Stimulated activated CD4-positive, alpha-beta T cell treated with anti-CD3 and anti-CD28 coated beads, Interleukin-1b, Interleukin-23, amount 100 ng/mL, for 1 hour (primary cell): ENCODE measurements at places on chromosomes 4 and X.

DNA sequence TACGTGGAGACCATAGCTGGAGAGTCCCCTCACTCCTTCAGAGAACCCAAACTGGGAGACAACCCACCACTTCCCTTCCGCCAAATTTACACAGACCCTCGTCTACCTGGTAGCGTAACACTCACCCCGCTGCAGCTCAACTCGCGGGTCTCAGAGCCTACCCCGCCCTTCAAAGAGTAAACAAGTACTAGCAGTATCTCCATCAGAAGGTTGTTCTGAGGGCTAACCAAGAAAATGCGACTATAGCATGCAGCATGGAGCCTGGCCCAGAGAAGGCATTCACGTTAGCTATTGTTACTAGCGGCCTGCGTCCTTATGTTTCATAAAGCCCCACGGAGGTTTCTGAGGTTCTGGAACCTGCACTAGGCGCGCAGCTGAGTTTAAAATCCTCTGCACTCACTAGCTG is 531 bp upstream of the MANBA start:
- DNase-seq, result no peak

GRCh38 chrX:20046223-20046622 is 55.4 kb upstream of the BCLAF3 start:
- DNase-seq, result no peak

DNA sequence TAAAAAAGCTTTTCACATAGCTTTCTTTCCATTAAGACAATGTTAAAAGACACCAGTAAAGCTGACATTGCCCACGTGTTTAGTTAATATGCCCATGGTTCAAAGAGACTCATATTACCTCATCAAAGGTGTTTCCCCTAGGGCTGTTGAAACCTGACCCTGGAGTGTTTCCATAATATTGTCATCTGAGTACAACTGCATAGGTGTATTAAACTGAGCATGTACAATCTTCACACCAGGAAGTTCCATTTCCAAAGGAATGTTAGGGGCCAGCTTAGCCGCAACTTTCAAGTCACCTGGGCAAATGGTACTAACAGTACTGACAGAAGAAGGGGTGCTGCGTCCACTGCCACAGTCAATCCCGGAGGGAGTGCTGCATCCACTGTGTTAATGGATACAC is 27.1 kb downstream of the PDLIM3 start:
- DNase-seq, result no peak

DNA sequence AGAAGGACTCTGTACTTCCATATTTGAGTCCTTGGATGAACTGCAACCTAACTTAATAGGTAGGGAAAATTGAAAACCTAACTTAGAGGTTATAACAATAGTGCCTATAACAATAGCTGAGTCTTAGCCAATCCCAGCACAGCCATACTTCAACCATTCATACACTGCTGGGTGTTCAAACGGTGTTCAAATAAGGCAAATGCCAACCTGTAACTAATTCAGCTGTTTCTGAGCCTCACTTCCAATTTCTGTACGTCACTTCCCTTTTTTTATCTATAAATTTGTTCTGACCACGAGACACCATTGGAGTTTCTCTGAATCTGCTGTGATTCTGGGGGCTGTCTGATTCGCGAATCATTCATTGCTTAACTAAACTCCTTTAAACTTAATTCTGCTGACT is 9.6 kb upstream of the GRSF1 start:
- DNase-seq, result no peak

DNA sequence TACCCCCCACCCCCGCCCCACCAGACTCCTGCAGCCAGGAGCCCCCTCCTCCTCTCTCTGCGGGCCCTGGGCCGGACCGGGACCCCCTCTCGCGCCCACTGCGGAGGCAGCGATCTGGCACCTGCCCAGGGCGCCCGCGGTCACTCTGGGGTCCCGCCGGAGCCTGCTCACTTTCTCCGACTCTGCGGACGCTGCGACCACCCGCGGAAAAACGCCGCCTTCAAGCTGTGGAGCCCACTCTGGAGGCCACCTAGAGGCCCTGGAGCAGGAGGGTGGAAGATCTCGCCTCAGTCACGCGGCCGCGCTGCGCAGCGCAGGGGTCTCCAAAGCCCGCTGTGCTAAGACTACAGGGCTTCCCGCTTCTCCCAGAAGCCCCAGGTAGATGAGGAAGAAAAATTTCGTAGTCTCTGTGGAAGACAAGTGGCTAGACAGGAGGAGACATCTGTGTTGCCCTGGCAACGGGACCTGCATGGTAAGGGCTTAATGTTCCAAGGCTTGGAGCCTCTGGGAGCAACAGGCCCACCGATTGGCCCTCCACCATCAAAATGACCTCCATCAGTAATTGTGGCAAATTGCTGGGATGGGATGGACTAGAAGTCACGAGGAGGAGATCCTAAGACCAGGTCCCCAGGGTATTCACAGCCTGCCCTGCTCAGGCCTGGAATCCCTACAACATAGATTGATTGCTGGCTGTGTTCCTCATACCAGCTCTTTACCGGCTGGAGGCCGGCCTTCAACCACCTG is at the start of gene PNMA6F:
Gene PNMA6F, minus strand, starts transcription at position 387 of the 744 bp plus-strand sequence. CDS start 1,093 bp downstream, outside the sequence.
- no peak for DNase-seq

DNA sequence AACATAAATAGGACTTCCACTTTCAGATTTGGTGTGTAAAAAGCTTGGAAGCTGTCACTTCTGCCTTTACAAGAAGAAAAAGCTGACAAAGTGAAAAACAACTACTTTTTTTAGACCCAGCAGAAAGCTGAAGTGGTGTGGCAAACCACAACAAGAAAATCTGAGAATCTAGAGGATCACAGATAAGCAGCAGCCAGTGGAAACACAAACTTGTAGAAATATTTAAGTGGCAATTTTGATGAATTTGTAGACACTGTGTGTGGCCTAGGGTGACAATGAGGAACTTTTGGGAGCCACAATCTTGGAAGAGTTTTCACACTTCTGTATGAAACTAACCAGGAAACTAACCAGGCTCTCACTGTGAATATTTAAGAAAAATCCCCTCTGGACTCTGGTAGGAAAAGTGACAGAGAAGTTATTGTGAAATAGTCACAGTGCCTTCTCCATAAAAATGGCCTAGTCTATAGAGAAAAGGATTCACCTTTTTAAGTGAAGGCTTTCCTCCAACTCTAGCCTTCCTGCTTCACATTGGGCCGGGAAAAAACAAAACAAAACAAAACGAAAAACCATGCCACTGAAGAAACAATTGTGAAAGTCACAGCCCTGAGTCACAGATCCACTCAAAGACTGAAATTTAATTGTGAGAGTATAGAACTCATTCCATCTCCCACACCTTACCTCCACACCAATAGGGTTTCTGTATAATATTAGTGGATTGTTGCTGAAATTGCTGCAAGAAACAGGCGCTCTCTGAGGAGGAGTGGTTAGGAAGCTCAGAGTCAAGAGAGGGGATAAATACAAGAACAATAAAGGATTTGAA is 26.7 kb upstream of the GUCY1A1 start:
- DNase-seq, result no peak

GRCh38 chr4:66331761-66332160 is 661.5 kb upstream of the EPHA5 start:
- no peak for DNase-seq

GRCh38 chrX:70324326-70324725 is 34.4 kb downstream of the KIF4A start:
- DNase-seq, result no peak

DNA sequence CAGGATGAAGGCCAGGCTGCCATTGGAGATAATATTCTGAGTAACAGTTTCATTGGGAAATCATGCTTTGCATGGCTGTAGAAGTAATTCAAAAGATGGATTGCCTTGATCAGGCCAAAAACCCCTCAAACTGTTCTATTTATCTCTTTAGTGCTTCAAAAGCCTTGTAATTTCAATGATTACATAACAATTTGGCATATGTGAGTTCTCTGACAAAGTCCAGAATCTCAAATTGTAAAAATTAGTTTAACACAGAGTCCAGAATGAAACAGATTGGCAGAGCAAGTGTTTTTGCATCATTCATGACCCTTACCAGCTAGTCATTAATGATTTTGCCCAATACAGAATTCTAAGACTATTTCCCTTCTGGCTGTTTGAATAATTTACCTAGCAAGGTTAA is 347.3 kb downstream of the SPRY1 start:
- no peak for DNase-seq

DNA sequence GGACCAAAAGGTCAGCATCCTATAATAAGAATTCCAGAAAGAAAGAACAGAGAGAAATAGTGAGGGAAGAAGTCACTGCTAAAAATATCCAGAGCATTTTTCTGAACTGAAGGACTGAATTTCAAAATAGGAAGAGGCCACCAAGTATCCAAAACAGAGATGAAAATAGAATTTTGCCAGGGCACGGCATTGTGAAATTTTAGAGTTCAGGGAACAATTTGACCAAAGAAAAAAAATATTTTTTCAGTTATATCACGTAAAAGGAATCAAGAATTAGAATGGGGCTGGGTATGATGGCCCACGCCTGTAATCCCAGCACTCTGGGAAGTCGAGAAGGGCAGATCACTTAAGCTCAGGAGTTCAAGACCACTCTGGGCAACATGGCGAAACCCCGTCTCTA is 65.4 kb downstream of the FGFBP1 start:
- no peak for DNase-seq

DNA sequence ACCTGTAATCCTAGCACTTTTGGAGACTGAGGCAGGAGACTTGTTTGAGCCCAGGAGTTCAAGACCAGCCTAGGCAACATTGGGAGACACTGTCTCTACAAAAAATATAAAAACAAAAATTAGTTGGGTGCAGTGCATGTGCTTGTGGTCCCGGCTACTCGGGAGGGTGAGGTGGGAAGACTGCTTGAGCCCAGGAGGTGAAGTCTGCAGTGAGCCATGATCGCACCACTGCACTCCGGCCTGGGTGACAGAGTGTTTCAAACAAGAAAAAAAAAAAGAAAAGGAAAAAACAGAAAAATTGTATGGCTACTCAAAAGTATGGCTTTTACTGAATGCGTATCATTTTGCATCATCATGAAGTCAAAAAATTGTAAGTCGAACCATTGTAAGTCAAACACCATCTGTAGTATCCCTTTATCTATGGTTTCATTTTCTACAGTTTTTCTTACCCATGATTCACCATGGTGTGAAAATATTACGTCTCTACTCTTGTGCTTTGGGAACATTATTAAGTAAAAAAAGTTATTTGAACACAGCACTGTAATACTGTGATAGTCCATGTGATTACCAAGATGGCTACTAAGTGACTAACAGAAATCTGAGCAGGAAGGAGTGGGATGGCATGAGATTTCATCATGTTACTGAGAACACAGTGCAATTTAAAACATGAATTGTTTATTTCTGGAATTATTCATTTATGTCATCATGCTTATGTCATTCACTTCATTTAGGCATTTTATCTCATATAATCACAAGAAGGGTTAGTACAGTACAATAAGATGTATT is 26.5 kb upstream of the MANBA start:
- DNase-seq, result no peak

GRCh38 chr4:179678093-179678814 is 2236.0 kb upstream of the AGA start:
- DNase-seq, result no peak

DNA sequence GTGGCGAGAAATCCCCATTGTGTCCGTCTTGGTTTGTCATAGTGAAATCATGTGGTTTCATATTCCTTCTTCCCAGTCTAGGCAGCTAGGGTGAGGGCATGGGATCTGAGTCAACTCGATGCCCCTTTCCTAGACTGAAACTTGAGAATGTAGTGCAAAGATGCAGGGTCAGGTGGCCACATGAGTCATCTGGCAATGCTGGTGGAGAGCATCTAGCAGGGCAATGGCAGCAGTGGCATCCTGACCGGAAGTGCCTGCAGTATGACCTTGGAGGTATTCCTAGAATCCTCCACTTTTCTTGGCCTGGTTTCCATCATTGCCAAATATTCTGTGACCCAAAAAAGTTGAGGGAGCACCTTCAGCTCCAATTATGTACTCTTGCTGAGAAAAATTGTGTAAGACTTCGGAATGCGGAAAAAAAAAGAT is 39.1 kb upstream of the TMEM184C start:
- no peak for DNase-seq

GRCh38 chr4:156558373-156559025 is 413.1 kb downstream of the PDGFC start:
- DNase-seq, result no peak

- DNase-seq, result no peak
Measured at GRCh38 chr4:8691151-8691775, 98.7 kb downstream of the CPZ start.

- DNase-seq, result no peak
Measured at GRCh38 chr4:48667148-48667547, 112.9 kb downstream of the FRYL start.

DNA sequence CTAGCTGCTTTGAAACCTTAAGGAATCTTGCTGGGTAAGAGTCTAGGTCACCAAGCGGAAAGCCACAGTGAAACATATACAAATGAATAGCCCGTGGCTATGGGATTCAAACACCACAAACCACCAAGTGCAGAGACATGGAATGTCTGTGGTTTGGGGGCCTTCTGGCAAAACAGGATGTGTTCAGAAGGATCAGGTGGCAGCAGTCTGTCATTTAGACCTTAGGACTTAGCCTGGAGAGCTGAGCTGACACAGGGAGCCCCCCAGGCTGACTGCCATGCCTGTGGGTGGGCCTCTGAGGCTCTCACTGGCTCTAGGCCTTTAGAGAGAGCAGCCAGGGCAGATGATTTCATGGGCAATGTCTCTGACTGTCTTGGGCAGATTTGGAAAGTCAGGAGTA is 225.6 kb downstream of the FBXW7 start:
- DNase-seq, result no peak

DNA sequence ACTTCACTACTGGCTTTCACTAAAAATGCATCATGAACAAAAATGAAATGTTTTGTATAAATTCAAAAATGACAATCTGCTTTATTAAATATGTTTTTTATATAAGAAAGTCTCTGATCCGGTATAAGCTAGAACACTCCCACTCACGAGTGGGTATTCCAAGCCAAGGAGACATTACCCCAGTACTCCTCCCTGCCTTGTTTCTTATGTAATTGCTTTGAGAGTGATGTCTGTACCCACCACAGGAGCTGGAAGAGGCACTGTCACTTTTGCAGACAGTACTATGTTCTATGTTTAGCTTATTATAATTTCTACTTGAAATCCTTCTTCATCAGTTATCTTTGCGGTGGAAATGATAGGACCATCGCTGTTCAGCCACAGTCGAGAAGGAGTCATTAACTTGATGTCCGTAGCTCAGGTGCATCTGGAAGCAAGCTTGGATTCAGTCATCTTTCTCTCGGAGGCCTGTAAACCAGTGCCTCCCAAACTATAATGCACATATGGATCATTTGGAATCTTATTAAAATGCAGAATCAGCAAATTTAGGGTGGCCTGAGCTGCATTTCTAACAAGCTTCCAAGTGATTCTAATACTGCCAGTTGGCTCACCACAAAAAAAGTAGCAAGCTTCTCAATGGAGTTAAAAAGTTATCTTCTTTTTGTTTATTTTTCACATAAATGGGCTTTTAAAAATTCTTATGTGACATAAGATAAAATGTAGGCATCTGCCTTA is 396.4 kb downstream of the GRIA2 start:
- DNase-seq, result no peak

- DNase-seq, result peak; percentile 42
Measured at GRCh38 chr4:88592600-88593448, 544 bp downstream of the HERC3 start.

- DNase-seq, result no peak
Measured at GRCh38 chrX:42524379-42524778, 253.6 kb downstream of the PPP1R2C start.
